Neural crest cell (in vitro differentiated cells): ENCODE measurements at places on chromosomes 2 and 18.

- DNase-seq = no peak
Measured at GRCh38 chr2:160472839-160473251, 20.8 kb downstream of the RBMS1 start.

DNA sequence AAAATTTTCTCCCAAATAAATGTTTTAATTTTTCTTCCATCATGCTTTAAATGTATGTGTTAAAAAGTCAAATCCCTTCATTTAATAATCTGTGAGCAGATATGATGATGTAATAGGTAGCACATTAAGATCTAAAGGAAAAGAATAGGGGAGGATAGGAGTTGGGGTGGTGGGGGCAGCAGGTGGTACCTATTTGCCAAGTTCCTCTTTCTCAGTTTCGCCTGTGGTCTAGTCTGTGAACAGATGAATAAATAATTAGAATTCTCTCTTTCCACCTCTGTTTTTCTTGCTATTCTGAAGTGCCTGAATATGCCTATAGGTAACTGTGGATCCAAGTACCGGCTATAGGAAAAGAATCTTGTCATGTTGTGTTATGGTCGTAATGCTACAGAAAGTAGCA, 152.5 kb downstream of the NRXN1 start:
- no peak for DNase-seq

DNA sequence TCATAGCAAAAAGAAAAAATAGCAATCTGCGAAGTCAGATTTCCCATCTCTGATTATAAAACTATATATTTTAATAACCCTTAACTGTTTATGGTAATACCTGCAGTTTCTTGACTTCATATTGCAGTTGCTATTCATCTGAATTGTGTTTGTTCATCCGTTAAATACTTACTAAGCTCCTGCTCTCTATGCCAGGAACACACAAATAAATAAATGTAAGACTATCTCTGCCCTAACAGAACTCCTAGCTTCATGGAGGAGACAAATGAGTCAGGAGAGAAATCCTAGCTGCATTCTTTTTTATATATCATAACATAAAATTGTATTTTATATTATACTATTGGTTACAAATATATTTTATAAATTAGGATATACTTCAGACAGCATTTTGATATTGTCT, 61.2 kb downstream of the MALT1 start:
- no peak for DNase-seq

DNA sequence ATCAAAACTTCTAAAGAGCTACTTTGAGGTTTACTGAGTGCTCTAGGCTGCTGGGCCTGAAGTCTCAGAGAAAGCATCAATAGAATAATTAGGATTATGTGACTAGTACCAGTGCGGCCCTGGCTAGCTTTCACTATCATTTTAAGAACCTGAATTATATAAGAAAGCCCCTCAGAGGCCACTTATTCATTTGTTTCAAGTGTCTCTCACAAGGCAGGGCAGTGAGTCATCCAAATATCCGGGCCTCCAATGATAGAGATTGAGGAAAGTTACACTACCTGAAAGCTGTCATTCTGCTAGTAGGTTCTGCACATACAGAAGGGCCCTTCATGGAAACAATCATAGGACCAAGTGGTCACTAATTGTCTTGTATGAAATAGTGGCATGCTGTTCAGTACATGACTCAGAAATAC, 193.1 kb downstream of the L3MBTL4 start:
- DNase-seq = no peak

DNA sequence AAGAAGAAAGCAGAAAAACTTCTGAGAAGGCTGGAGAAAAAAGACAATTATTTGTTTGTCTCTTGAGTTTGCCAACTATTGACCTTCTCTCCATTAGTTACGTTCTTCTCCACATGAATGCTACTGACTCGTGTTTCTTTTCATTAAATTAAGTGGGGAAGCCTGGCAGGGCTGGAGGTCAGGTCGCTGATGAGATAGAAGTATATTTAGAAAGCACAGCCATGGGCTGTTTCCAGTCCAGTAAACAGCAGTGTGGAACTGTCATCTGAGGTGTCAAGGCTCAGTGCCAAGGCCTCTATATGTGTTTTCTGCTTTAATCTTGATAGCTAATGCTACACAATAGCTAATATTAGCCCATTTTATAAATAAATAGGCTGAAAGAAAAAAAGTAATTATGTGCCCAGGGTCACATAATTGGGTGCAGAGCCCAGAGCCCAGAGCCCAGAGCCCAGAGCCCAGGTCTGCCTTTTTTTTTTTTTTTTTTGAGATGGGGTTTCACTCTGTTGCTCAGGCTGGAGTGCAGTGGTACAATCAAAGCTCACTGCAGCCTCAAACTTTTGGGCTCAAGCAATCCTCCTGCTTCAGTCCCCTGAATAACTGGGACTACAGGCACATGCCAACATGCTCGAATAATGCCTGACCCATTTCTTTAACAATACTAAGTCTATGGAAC, 6.3 kb downstream of the MSGN1 start:
- DNase-seq = no peak

DNA sequence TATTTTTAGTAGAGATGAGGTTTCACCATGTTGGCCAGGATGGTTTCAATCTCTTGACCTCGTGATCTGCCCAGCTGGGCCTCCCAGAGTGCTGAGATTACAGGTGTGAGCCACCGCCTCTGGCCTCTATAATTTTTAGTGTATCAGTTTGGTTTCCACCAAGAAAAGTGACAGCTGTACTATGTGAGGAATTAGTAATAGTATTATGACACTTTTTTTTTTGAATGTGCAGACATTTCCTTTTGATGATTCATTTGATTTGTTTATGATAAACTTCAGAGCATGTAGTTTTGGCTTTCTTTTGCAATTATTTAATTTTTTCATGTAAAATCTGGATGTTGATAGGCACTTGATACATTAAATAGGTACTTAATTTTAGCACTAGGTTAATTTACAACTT, 61.5 kb downstream of the PTPN4 start:
- DNase-seq = no peak

DNA sequence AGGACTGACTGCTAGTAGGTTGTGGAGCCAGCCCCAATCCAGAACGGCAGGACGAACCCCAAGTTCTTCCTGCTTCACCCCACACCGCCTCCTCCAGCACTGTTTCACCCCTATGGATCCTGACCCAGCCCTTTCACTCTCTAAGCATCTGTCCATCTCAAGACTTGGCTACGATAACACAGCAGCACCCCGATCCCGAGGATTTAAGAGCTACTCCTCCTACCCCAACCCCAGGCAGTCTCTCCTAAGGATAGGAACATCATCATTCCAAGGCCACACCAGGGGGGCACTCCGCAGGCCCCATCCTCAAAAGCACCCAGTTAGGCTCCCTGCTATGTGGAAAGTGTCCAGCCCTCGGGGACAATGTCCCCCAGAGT, 645 bp downstream of the KCTD18 start:
- no peak for DNase-seq

GRCh38 chr2:151198645-151199044, 63.0 kb downstream of the RBM43 start:
- DNase-seq = no peak

DNA sequence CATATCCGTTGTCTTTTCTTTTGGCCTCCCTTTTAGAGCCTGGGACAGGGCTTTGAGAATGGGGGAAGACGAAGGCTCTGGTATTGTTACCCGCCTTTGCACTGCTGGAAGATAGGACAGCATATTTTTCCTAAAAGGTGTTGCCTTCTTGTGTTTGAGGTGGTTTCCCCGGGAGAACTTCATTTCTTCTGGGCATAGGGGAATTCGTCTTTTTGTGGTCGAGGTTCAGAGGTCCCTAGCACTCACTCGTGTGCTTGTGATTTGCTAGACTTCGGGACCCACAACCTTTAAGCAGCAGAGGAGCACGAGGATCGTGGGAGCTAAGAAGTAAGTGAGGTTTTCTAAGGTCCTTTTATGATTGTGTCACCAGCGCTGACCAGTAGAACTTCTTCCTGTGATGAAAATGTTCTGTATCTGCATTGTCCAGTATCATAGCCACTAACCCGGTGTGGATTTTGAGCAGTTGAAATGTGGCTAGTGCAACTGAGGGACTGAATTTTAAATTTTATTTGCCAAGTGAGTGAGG, 611 bp downstream of the ZNF512 start:
- no peak for DNase-seq

DNA sequence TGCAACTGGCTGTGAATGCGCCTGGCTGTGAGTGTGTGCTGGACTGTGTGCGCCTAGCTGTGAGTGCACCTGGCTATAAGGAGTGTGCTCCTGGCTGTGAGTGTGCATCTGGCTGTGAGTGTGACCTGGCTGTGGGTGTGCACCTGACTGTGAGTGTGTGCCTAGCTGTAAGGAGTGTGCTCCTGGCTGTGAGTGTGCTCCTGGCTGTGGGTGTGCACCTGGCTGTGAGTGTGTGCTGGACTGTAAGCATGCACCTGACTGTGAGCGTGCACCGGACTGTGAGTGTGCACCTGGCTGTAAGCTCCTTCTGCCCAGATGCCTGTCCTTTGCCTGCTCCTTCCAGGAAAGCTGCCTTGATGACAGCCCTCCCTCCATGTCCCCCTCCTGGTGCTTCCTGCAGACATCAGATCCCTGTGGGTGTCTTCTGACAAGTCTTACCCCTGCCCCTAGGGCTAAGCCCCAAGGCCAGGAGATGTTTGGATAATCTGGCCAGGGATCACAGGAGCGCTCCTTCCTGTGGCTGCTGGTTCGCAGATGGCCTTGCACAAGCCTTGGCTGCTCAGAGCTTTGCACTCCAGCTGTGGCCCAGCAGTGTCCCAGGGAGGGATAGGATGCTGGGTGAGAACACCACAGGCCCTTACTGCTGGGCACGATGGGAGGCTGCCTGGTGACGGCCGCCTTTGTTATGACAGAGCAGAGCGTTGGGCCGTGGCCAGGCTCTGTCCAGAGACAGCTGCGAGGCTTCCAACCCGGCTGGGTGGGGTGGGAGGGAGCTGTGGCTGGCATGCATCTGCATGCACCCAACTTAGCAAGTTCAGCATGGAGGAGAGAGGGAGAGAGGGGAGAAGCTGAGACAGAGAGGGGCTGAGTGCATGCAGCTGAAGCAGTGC, 89.9 kb downstream of the GLI2 start:
- DNase-seq = no peak

GRCh38 chr2:97708048-97708380, 5.4 kb upstream of the ZAP70 start:
- DNase-seq = no peak

DNA sequence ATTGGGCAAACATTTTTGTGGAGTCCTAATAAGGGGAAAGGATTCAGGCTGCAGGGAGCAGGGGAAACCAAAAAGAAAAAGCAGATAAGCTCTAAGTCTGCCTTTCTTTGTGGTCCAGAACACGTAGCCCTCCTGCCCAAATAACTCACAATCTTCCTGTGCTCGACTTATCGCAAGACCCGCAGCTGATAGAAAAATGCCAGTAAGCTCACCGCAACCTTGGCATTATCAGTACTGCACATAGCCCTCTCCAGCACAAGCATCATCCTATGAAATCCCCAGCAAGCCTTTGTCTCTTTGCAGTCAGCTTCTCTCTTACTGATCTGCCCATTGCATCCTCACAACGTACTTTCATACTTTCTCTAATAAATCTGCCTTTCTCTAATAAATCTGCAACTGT, 202.4 kb upstream of the HNRNPA3 start:
- DNase-seq = no peak
